ENCODE measurements at places on chromosomes 6 and 20.

DNA sequence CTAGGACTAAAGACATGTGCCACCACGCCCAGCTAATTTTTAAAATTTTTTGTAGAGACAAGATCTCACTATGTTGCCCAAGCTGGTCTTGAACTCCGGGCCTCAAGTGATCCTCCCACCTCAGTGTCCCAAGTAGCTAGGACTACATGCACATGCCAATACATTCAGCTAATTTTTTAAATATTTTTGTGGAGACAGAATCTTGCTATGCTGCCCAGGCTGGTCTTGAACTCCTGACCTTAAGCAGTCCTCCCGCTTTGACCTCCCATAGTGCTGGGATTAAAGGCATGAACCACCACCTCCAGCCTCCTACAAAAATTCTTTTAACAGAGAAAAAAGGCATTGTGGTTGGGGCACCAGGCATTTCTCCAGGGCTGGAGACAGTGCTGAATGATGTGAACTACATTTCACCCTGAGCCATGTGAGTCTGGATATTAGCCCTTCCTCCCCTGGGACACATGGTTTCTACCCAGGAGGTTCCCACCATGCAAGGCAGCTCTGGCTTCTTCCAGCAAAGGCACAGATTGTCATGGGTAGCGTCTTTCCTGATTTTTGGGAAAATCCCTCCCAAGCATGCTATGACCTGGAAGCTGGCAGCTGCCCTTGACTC is 36.3 kb upstream of the CMTR1 start:
- DNase-seq, result no peak

GRCh38 chr20:6703047-6703446 is 64.4 kb upstream of the BMP2 start:
- no peak for DNase-seq

GRCh38 chr6:37507690-37508421 is 8.2 kb upstream of the CCDC167 start:
- DNase-seq, result no peak

GRCh38 chr6:14953836-14954235 is 292.0 kb upstream of the JARID2 start:
- DNase-seq, result no peak

- DNase-seq, result no peak
Measured at GRCh38 chr6:70669133-70669532, 1.4 kb downstream of the SMAP1 start.

GRCh38 chr6:2665146-2666070 is 85.3 kb downstream of the MYLK4 start:
- no peak for DNase-seq

- DNase-seq, result no peak
Measured at GRCh38 chr6:30987304-30987703, 3.8 kb downstream of the MUC21 start.

DNA sequence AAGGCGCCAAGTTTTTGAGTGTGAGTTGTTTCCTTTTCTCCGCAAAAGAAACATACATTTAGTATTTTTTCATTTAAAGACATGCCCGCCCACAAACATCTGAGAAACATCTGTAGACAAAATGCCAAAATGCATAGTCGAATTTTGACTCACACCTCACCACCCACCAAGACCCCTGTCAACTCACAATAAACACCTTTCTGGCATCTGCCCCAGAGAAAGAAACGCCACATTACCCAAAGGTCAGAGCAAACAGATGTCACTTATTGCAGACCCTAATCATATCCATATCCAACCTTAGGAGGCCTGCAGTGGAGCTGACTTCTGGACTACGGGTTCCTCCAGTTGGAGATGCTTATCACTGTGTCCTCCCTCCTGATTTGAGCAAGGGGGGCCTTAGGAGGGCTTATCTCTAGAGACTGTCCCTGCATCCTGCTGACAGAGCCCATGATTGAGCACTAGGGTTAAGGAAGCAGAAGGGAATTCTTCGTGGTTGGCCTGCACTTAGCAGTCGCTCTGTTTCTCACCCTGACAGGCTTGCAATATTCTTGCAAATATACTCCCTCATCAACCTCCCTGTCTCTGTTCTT is 90.5 kb upstream of the TBX18 start:
- no peak for DNase-seq
